ENCODE measurements at places on chromosomes 4 and X.

- no peak for DNase-seq
Observed at GRCh38 chrX:68895341-68895755, 66.5 kb downstream of the EFNB1 start.

DNA sequence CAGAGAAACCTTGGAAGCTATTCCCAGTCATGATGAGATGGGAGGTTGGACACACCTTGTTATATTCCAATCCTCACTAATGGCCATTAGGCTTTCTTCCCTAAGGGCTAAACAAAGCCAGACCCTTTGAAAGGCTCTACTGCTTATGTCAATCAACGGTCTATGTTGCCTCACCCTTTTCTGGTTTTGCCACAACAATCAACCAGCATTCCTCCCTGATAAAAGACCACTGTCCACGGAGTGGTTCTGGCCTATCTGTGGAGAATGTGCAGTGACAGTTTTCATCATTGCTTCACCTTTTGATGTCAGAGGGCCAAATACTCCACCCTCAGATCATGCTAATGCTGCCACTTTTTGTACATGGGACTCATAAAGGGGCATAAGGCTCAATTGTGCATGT, 913.4 kb downstream of the RPA4 start:
- no peak for DNase-seq

DNA sequence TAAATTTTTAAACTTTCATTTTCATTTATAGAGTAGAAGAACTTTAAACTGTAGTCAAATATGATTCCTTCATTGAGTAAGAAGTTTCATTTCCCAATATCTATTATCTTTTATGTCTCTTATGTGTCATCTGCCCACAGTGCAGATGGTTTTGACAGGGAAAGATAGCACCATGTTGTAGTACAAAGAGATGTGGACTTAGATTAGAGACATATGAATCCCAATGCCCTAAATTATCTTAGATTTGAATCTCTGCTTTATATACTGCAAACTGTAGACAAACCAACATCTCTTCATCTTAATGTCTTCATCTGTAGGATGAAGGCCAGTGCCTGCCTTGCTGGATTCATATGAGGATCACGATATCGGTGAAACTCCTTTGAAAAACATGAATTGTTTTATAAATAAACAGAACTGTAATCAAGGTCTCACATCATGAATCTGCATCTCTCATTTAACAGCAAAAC, 217.5 kb downstream of the BANK1 start:
- no peak for DNase-seq

- no peak for DNase-seq
Observed at GRCh38 chr4:7510538-7510937, 75.8 kb upstream of the PSAPL1 start.

DNA sequence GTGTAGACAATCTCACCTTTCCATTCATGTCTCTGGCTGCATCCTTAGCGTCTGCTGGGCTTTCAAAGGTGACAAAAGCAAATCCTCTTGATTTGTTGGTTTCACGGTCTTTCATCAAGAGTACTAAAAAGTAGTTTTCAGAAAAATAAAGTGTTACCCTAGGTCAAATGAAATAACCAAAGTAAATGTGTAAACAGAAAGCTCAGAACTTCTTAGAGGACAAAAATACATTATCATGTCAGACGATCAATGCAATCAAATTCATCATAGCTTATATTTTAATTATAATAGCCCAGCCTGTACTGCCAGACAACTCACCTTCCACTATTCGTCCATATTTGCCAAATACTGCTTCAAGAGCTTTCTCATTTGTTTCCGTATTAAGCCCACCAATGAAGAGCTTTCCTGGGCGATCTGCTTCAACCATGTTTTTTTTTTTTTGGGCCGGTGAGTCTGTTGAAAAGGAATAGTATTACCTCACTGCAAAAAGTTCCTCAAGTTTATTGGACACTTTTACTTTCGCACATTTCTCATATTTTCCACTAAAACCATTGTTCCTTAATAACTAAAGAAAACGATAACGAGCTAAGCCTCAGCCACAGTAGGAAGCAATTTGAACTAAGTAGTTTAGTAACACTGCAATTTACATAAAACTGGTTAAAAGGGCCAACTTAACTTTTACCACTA, 1.4 kb downstream of the RBMX start:
- DNase-seq, result no peak

DNA sequence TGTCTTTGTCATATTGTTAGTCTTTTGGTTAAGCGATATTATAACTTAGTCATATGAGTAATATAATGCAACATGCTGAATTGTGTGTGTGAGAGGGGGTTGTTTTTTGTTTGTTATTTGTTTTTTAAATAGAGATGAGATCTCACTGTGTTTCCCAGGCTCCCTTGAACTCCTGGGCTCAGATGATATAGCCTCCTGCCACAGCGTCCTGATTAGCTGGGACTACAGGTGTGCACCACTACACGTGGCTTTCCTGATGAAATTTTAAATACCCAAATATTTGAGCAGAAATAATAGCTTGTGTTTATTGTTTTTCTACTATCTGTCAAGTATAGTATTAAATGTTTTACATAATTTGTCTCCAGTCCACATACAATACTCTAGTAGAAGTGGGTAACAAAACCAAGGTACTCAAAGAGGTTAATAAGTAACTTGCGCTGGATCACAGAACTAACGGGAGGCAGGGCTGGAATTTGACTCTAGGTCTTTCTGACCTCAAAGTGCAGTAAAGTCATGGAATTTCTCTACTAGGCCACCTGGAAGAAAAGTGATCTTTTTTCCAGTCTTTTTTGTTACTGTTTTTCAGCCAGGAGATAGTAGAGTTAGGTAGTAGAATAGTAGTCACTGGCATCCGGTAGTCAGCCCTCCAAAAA, 47.8 kb downstream of the CLCN3 start:
- DNase-seq, result no peak

GRCh38 chr4:83582289-83582785, 46.4 kb downstream of the GPAT3 start:
- no peak for DNase-seq

GRCh38 chr4:35539404-35540055, 704.8 kb downstream of the ARAP2 start:
- DNase-seq, result no peak

DNA sequence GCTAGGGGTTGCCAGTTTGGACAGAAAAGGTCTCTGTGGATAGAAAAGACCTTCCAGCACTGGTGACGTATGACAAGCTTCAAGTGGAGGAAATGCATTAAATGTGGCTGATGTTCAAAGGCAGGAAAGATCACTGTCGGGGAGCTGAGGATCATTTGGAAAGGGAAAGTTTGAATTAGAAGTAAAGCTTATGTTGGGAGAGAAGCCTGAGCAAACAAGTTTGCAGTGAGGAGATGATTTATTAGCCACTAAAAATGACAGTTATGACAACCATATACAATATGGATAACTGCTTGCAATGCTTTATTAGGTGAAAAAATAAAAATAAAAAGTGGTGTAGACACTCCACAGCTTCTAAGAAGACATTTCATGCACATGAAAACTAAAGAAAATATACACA, 135.3 kb upstream of the HS3ST1 start:
- no peak for DNase-seq

- no peak for DNase-seq
Observed at GRCh38 chrX:71910643-71910985, at the start of gene NHSL2. Gene NHSL2, plus strand, starts transcription at chrX:71910845.

DNA sequence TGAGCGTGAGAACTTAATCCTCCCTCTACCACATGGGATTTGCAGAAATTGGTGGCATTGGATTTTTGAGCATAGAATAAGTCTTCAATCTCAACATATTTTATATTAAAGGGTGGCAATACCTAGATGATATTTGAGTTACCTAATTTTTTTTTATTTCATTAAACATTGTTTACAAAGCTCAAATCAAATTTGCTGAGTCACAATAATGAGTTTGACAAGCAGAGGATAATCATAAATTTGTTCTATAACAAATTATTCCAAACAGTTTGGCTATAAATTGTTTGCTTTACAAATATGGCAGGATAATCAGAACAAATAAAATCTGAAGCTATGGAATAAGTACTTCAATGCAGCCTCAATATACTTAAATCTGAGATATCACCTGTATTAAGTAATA, 22.7 kb downstream of the EMCN start:
- no peak for DNase-seq

DNA sequence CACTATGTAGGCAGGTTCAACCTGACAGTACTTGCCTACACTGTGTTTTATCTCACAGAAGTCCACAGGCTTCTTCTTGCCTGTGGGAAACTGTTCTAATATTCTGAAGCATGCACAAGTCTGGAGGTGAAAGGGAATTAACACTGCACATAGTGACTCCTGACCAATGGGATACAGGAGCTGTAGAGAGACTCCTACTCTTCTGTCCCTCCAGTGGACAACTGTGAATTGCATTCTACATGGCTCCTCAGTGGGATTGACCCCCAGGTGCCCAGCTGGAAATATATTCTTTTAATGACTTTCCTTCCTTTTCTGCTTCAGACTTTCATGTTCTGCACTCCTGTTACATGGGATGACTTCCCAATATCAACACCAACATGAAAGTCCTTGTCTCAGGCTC, 8.2 kb upstream of the YIPF6 start:
- DNase-seq, result no peak

GRCh38 chrX:11464836-11465463, 171.7 kb downstream of the AMELX start:
- no peak for DNase-seq

DNA sequence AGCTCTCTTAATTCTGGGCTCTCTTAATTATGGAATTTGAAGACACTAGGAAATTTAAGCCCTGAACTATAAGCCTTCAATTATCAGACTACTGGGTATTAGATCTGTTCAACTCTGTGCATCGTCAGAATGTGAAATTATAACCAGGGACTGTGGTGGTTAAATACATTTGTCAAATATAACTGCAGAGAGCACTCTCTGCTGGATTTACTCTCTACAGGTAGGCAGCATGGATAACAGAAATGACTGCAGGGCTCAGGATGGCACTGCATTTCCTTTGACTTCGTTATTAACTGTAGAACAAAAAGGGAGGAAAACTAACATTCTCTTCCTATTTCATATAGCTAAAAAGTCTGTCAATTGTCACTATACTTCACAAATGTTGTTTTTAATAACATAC, 310.1 kb upstream of the RASGEF1B start:
- no peak for DNase-seq

DNA sequence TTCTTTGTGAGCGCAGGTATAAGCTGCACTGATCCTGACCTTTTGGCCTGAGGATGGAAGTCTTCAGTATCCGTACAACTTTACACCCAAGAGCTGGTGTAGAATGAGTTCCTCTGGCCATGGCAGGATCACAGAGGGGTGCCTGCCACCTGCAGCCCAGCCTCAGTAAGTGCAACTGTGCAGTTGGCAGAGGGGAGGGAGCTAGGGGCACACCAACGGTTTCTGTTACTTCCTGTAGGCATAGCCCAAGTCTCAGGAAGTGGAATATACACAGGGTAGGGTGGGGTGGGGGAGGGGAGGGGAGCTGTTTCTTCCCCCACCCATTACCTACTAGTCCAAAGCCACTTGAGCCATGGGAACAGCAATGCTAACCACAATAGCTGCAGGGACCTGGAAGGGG, 85.4 kb upstream of the GBA3 start:
- DNase-seq, result no peak
